T-helper 9 cell (primary cell): ENCODE measurements at places on chromosomes 1 and 21.

DNA sequence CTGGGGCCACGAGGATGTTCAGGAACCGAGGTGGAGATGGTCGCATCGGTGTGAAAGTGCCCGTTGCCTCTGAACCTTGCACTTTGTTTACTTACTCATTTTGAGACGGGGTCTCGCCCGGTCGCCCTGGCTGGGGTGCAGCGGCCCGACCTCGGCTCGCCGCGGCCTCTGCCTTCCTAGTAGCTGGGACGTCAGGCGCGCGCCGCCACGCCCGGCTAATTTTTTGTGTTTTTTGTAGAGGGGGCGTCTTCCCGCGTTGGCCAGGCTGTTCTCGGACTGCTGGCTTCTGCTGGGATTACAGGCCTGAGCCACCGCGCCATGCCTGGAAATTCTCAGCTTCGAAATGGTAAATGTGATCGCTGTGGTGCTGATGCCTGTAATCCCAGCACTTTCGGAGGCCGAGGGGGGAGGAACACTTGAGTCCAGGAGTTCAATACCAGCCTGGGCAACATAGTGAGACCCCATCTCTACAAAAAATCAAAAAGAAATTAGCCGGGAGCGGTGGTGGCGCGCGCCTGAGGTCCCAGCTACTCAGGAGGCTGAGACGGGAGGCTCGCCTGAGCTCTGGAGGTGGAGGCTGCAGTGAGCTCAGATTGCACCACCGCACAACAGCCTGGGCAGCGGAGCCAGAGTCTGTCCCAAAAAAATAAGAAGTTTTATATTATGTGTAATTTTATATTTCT lies 684 bp upstream of the MRPL20 start:
- DNase-seq: peak; percentile 14

- DNase-seq: peak; percentile 78
Measured at GRCh38 chr1:156705918-156706656, 704 bp upstream of the CRABP2 start.

GRCh38 chr21:42975886-42976608 lies 1.7 kb downstream of the PKNOX1 start:
- DNase-seq: no peak

- no peak for DNase-seq
Measured at GRCh38 chr1:13600762-13601453, 17.3 kb downstream of the PDPN start.

GRCh38 chr21:17711896-17712295 lies 99.2 kb upstream of the BTG3 start:
- DNase-seq: no peak

DNA sequence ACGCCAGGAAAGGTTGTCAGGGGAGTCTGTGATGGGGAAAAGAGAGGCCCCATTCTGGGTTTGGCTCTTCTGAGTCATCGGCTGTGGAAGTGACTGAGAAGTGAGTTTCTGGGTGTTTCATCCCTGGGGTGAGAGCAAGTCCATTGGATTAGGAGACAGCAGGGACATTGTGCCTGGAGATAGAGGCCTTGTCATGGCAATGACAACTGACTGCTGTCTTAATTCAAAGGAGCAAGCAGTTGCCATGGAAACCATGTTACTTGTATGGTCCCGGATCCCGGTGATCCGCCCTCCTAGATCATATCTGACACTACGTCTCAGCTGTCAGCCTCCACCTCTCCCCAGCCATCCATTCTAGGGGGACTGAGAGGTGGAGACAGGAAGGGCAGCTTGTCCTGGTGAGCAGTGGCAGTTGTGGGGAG lies 34.4 kb downstream of the KIAA0040 start:
- no peak for DNase-seq
